Myocyte (in vitro differentiated cells): ENCODE measurements at places on chromosomes 6 and 20. TPM values are rescaled to one million over a fixed set of nuclear protein-coding genes. Genes with fewer than 3 reads are reported as not detected.

OR2J3 gene
- not detected in 2 replicates for total RNA-seq

SNTA1 gene
- total RNA-seq: 35.6 and 35.8 TPM in 2 replicates

C20orf96 gene
- 2.5 and 3.3 TPM in 2 replicates for total RNA-seq

GRM1 gene
- 0.21 and 0.75 TPM in 2 replicates for total RNA-seq

TREML2 gene
- total RNA-seq: not detected in 2 replicates

TRIM15 gene
- not detected in 2 replicates for total RNA-seq

LRRC73 gene
- 1.6 and 2.0 TPM in 2 replicates for total RNA-seq
